ENCODE measurements at places on chromosomes 7 and 10.

DNA sequence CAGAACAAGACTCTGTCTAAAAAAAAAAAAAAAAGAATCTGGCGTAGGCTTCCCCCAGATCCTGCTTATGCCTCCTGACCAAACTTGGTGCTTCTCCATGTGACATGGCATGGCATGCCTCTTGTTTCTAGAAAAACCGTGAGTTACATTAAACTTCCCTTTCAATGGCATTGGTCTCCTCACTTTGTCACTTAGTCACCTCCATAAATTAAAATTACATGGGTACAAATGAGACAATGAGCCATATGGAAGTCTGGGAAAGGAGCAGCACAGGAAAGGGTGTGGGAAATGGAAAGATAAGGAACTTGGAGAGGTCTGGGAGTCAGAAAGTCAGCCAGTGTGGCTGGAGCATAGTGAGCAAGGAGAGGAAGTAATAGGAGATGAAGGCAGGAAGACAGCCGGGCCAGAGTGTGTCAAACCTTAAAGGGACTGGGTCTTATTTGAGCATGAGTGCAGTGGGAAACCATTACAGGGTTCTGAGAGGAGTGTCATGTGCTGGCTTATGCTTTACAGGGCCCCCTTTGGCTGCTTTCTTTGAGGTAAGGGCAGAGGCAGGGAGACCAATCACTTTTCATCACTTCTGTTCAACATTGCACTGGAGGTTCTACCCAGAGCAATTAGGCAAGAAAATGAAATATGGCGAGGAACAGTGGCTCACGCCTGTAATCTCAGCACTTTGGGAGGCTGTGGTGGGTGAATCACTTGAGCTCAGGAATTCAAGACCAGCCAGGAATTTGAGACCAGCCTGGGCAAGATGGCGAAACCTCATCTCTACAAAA, 21.3 kb upstream of the ZMIZ2 start:
- no peak for DNase-seq

DNA sequence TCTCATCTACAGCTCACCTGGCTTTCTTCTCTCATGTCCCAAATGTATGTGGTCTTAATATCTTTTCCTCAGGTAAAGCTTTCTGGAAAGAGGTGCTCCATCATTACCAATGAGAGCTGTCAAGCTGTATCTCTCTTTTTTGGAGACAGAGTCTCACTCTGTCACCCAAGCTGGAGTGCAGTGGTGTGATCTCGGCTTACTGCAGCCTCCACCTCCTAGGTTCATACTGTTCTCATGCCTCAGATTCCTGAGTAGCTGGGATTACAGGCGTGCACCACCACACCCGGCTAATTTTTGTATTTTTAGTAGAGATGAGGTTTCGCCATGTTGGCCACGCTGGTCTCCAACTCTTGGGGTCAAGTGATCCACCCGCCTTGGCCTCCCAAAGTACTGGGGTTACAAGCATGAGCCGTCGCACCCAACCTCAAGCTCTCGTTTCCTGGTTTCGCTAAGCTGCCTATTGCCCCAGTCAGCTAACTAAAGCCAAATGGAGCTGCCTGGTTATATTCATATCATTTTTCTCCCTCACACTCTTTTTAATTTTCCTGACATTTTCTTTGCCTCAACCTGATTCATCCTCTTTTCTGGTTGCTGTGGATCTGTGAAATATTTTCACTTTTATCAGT, 60.5 kb downstream of the SUFU start:
- no peak for DNase-seq

DNA sequence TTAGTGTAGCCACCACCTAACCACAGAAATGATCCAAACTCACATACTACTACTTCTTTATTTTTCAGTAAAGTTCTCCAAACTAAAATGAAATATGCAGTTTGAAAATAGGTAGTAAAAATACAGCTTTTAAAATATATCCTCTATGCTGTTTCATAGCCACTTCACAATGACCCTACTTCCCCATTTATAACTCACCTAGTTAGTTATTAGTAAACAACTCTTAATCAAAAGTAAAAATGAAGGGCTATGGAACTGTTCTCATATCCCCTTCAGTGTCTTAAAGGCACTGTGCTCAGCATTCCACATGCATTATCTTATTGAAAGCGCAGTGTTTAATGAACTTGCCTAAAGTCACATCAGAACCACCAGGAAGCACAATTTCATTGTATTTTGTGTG, 43.5 kb downstream of the KMT2C start:
- no peak for DNase-seq

DNA sequence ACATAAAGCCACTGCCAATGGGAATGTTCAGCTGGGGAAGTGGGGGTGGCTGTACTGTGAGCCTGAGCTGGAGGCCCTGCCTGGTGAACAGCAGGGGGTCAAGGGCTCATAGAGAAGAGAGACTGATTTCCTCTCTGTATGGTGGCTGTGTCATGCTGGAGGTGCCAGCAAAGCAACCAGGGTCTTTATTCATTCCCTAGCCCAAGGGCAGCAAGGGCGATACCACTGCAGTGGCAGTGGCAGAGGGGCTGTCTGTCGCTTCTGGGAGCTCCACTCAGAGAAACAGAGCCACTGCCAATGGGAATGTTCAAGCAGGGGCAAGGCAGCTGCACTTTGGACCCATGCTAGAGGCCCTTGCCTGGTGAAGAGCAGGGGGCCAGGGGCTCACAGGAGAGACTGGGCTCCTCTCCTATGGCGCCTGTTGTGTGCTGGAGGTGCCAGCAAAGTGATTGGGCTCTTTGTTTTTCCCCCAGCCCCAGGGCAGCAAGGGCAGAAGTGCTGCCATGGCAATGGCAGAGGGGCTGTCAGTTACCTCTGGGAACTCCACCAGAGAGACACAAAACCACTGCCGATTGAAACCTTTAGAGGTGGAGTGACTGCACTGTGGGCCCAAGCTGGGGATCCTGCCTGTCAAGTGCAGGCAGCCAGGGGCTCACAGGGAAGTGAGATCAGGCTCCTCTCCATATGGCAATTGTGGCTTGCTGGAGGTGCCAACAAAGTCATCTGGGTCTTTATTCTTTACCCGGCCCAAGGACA, 545.1 kb downstream of the SH2D4B start:
- DNase-seq, result no peak
